IMR-90 (cell line): ENCODE measurements at places on chromosomes 2 and 18. TPM values are rescaled to one million over a fixed set of nuclear protein-coding genes. Genes with fewer than 3 reads are reported as not detected.

The PHOSPHO2 gene
- total RNA-seq, result 0.54 and 0.56 TPM in 2 replicates

The REG3G gene
- not detected in 2 replicates for total RNA-seq

The SRD5A2 gene
- not detected in 2 replicates for total RNA-seq

DNA sequence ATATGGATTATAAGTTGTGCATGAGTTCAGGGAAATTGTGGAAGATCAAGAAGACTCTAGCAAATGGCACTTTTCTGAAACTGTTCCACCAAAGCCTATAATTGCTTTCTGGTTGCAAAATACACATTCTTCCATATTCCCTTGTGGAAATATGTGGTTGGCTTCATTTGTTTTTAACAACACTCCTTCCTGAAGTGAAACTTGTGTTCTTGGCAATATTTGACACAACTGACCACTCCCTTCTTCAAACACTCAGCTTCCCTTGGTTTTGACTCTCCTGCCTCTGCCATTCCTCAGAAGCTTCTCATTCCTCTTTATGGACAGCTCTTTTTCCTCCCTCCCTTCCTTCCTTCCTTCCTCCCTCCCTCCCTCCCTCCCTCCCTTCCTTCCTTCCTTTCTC lies 192.3 kb downstream of the PMAIP1 start:
- no peak for DNase-seq

DNA sequence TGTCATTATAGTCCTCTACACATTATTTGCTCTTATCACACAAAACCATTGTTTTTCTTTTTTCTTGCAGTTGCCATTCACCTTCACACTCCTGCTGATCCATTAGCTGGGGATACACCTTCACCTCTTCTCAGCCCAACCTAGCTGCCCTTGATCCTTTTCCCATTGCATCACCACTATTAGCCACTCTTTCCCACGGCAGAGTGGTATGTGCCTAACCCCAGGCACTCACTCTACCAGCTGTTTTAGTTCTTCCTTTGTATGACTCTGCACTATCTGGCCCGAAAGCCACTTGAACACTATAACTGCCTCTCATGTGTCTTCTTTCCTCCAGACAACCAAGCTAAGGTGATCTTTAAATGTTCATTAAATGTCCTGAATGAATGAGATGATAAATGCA lies 145.4 kb upstream of the PIK3C3 start:
- no peak for DNase-seq

DNA sequence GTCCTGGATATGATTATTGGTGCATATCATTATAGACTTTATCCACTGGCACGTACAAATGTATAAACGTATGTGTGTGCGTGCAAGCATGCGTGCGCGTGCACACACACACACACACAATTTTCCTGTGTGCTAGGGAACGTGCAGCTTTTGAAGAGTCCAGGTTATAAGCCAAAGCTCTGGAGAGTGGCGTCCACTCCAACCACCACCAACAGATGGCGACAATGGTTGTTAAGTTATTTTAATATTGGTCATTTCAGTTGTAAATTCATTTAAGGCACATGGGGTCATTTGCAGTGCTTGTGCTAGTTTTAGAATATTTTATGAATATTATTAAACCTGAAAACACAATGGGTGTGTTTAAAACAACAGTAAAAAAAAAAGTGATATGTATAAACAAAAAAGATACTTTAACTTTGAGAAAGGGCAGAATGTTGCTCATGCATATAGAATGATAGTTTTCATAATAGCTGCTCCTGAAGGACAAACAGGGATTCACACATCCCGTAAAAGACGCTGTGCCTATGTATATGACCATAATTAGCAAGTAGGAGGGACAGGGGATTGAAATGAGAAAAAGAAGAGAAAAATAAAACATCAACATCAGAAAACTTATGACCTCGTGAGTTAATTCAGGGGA lies 124.2 kb upstream of the ITGB6 start:
- peak; percentile 70 for DNase-seq

- no peak for DNase-seq
These were observed 27.8 kb downstream of the MTX2 start for GRCh38 chr2:176297067-176297466.

DNA sequence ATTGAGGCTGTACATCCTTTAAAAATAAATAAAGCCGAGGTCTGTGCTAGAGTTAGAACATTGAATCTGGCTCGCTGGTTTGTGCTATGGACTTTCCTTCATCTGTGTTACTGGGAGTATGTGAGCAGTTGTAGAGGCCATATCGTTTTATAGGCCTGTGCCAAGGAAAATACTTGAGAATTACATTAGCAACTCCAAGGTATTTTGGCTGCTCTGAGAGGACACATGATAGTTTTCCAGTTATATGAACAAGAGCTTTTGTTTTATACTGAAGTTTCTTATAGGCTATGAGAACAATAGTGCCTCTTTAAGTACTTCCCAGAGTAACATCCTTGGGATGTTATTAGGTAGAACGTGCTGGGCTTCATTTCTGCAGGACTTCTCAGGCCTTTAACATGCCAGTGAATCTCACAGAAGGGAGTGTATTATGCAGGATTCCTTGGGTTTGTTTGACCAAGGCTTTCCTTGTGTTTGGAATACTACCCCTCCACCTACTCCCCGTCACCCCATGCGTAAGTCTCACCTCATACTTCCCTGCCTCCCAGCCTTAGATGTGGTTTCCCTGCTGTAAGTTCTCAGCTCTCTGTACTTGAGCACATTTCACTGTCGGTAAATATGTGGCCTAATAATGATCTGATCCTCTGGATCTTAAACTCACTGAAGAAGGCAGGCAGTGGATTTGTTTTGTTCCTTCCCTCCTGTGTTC lies 21.0 kb downstream of the TCF7L1 start:
- DNase-seq, result peak; percentile 81

DNA sequence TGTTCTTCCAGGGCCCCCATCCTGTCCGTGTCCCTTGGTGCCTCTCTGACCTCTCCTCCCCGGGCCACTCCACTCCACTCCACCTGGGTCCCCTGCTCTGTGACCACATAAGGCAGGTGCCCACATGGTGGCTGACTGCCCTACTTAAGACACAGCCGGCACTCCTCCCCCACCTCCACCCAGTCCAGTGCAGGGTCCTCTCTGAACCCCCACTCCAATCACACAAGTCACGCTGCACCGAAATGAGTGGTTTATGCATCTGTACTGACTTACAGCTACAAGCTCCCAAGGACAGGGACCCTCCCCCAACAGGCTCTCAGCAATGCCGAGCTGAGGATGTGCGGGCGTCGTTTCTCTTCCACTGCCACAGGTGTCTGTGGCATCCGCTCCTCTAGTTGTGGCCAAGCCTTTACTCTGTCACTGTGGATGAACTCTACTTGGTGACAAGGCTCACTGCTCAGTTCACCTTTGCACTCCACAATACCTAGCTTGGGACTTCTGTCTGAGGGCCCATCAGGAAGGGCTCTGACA lies 48.3 kb downstream of the TFCP2L1 start:
- DNase-seq, result no peak

DNA sequence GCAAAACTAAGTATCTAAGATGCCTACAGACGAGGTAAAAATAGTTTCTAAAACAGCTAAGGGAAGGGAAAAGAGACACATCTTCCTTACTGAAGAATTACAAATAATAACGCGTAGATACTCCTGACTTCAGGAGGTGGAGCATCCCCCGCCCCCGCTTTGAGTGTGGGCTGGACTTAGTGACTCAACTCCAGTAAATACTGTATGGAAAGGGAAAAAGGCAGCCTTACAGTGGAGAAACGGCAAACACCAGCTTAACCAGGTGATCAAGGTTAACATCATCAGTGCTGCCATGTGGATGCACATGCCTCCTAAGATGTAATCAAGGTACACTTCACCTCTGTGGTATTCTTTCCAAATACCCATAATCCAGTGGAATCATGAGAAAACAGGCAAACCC lies 47.9 kb downstream of the HADHB start:
- DNase-seq, result peak; percentile 62
